ENCODE measurements at places on chromosomes 1 and 21.

- no peak for DNase-seq
Observed at GRCh38 chr1:228737601-228738041, 2.3 kb downstream of the RHOU start.

- DNase-seq: peak; percentile 38
Observed at GRCh38 chr1:169109561-169110134, 3.2 kb downstream of the ATP1B1 start.

GRCh38 chr1:12600880-12601633 lies 17.0 kb downstream of the DHRS3 start:
- DNase-seq: no peak

DNA sequence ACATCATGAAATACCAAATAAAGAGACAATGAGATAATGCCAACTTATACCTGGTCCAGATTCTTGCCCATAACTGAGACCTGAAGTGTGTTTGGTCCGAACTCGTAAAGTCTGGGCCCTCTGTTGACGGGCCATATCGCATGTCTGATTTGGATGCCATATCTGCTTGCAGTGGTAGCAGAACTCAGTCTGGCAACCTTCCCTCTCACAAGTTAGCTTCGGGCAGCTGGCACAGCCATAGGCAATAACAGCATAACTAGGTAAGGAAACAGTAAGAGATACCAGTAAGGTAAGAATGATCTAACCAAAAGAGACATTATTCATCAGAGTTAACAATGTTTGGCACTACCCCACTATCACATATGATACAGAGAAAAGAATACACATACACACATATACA lies 15.1 kb downstream of the RNF19B start:
- DNase-seq: no peak

DNA sequence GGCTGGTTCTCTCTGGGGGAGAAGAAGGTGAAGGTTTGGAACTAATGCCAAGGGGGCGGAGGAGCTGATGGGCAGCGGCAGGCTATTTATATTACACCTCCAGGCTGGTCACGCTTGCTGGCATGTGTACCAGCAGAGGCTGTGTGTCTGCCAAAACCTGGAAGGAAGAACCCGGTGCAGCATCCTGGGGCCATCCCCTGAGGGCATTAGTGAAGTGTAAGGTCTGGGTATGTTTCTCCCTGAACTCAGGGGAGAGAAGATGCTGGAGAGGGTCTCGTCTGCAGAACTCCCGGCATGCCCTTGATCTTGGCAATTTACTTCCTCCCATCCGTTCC lies 5.3 kb downstream of the DISP3 start:
- DNase-seq: no peak

- DNase-seq: peak; percentile 43
Observed at GRCh38 chr21:35476621-35477395, 427.7 kb upstream of the RUNX1 start.

GRCh38 chr1:145893306-145894055 lies 7.8 kb upstream of the ANKRD35 start:
- no peak for DNase-seq

- DNase-seq: peak; percentile 50
Observed at GRCh38 chr1:156480411-156481192, 20.0 kb downstream of the MEF2D start.

- DNase-seq: no peak
Observed at GRCh38 chr21:19941626-19942025, 1056.6 kb upstream of the NCAM2 start.

GRCh38 chr1:37808369-37809319 lies 636 bp upstream of the YRDC start:
- DNase-seq: peak; percentile 95

GRCh38 chr1:207910591-207911354 lies at the start of gene CD34:
Gene CD34 (minus strand): TSS chr1:207911125. CDS start chr1:207911080, 45 bp downstream.
- no peak for DNase-seq

- no peak for DNase-seq
Observed at GRCh38 chr1:9476790-9477463, 62.3 kb upstream of the SLC25A33 start.

DNA sequence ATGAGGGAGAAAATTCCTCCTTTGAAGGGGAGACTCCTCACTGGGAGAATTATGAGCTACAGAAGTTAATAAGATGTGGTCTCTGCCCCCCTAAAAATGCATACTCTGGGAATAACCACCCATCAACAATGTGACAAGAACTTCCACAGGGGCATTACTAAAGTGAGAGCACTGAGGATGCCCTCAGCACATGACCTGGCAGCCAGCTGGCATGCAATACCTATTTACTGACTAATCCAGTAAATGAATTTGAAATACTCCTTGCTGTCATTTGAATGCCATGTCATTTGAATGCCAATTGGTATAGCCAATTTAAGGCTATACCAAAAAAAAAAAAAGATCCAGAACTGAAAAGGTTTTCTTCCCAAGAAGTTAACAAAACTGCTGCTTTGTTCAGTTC lies 30.8 kb downstream of the PLPP3 start:
- no peak for DNase-seq

DNA sequence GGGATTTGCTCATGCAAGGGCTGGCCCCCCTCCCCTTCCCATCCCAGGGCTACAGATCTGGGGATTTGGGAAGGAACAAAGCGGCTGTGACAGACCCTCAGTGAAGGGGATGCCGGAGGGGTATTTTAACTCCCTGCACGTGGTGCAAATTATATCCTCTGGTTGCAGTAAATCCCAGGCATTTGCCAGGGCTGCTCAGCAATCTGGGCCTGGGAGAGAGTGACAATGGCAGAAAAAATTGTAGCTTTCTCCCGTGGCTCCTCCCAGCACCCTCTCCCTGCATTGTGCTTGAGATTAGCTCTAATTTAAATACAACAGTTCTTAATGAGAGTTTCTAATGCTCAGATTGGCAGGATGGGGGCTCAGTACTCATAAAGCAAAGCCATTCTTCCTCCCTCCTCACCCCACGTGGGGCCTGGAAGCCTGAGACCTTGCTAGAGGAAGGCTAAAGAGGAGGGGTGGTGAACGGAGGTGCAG lies 129.9 kb upstream of the CD34 start:
- no peak for DNase-seq

DNA sequence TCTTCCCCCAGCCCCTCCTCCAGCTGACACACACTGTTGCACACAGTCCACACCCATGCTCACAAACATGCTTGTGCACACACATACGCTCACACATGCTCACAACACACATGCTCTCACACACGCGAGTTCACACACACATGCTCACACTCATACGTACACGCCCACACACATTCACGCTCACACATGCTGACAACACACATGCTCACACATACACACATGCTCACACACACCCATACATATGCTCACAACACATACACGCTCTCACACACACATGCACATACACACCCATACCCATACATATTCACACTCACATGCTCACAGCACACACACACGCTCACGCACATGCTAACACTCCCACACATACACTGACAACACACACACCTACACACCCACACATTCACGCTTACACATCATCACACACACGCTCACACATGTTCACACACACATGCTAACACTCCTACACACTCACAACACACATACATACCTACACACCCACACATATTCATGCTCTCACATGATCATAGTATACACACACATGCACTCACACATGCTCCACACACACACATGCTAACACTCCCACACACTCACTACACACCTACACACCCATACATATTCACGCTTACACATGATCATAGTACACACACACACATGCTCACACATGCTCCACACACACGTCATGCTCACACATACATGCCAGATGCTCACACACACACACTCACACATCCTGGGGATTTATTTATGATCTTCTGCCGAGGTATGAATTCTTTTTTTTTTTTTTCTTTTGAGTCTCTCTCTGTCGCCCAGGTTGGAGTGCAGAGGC lies 10.7 kb downstream of the DRAXIN start:
- no peak for DNase-seq

GRCh38 chr1:16111771-16112595 lies 38.5 kb upstream of the FAM131C start:
- peak; percentile 78 for DNase-seq

- DNase-seq: peak; percentile 57
Observed at GRCh38 chr1:240173836-240174235, 82.2 kb downstream of the FMN2 start.

Measured in AG08395 (cell line).